ENCODE measurements at places on chromosomes 1 and 21.

- DNase-seq: no peak
Measured at GRCh38 chr1:20150969-20151368, 11.8 kb downstream of the PLA2G2F start.

DNA sequence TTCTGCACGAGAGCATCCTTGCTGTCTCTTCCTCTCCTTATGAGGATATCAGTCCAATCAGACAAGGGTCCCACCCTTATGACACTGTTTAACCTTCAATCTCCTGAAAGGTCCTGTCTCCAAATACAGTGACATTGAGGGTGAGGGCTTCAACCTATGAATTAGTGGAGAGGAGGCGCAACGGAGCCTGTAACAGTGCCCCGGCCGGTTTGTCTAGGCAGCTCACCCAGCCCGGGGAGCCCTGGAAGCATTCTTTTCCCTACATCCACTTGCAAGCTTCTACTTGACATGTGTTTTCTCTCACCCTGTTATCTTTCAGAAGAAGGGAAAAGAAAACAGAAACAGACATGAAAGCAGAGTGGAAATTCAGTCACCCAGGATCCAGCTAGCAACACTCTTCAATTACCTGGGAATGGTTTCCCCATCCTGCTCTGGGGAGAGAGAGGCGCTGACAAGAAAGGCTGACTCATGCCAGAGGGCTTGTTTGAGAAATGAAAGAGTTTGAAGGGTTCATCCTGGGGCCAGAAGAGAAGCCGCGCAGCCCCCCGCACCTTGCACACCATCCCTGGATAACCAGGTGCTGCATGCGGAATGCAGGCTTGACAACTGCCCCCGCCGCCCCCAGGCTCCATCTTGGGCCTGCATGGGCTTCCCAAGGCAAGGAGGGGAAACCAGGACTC lies 394.9 kb downstream of the NPHP4 start:
- DNase-seq: no peak

- no peak for DNase-seq
Measured at GRCh38 chr1:214976665-214977064, 105.9 kb upstream of the KCNK2 start.

GRCh38 chr1:200048244-200048643 lies 20.7 kb downstream of the NR5A2 start:
- no peak for DNase-seq

GRCh38 chr1:158572226-158572625 lies 1.8 kb upstream of the OR6P1 start:
- DNase-seq: no peak

DNA sequence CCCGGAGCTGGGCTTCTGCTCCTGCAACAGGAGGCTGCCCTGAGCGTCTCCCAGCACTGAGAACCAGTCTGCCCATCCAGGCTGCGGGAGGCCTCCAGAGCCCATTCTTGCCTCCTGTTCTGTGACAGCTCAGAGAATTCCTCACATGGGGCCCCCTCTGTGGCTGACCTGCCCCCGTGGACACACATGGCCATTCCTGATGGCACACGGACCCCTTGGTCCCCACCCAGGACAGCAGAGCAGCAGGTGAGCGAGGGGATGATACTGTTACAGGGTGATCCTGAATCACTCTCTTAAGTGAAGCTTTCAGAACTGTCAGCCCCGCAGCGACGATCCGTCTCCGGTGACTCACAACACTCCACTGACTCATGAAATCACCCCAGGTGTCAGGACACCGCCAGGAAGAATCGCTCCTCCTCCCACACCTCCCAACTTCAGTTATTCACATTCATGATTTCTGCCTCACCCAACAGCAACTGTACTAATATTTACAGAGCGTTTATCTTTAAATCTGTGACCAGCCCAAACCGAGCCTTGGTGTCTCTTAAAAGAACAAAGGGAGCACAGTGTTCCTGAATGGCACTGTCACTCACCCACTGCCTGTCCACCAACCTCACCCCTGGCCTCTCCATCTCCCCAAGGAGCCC lies 22.5 kb downstream of the CHD5 start:
- DNase-seq: no peak

GRCh38 chr1:178046591-178047270 lies 47.2 kb upstream of the RASAL2 start:
- no peak for DNase-seq

DNA sequence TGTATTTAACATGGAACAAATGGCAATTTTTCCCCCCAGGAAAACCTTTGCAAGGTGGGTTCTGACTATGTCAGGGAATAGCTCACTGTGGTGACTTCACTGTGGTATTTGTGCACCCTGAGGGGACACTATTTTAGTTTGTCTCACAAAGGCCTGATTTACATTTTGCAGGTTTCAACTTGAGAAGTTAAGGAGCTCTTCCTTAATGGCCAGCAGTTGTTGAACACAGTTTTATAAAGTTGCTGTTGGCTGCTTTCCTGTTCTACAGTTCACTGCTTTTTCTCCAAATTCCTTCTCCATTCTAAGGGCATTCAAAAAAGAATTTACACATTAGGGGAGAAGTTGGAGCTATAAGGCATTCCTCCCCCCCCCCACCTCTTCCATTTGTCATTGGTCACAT lies 4.6 kb downstream of the LAMC1 start:
- DNase-seq: no peak

DNA sequence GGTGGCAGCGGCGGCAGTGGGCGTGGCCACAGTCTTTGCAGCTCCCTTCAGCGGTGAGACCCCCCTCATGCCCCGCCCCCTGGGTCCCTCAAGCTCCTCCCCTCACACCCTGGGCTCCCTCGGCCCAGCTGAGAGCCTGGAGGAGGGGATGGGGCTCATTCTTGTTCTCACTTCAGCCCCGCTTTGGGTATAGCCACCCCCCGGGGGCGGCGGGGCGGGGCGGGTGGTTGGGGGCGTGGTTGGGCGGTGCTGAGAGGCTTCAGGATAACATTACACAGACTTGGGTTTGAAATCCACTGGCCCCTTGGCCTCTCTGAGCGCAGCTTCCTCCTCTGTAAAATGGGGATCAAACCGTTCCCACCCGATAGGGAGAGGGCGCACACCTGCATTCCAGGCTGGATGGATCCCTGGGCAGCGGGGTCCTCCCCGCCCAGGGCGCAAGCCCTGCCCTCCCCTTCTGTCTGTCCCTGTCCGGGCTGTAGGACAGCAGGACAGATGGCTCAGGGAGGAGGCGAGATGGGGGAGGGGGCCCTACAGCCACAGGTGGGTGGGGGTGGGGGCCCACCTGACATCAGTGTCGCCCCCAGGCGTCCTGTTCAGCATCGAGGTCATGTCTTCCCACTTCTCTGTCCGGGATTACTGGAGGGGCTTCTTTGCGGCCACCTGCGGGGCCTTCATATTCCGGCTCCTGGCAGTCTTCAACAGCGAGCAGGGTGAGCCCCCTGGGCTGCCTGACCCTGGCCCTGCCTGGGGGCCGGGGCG lies 5.1 kb downstream of the CLCNKA start:
- DNase-seq: no peak

GRCh38 chr1:59092126-59092525 lies 204.8 kb upstream of the FGGY start:
- DNase-seq: no peak

GRCh38 chr1:59903141-59903754 lies 23.3 kb downstream of the CYP2J2 start:
- DNase-seq: peak; percentile 39

- no peak for DNase-seq
Measured at GRCh38 chr1:42379794-42380585, 602 bp upstream of the RIMKLA start.

DNA sequence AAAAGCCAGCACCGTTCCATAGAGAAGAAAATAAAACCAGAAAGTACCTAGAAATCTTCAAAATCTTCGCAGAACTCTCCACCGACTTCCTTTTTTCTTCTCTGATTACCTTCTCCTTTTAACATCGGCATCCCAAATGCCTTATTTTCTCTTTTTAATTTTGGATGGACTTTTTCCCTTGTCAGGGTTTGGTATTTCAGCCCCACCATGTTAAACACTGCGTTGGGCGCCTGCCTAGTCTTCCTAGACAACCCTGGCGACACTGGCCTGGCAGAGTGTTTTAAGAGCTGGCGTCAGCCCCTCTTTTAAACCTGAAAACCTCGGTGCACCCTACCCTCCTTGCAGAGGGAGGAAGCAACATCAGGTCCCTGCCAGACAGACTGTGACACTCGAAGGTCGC lies 66.0 kb upstream of the EFHD2 start:
- DNase-seq: no peak

- no peak for DNase-seq
Measured at GRCh38 chr1:204509186-204509635, 7.0 kb upstream of the MDM4 start.

- DNase-seq: no peak
Measured at GRCh38 chr1:190175320-190175719, 302.3 kb downstream of the BRINP3 start.

DNA sequence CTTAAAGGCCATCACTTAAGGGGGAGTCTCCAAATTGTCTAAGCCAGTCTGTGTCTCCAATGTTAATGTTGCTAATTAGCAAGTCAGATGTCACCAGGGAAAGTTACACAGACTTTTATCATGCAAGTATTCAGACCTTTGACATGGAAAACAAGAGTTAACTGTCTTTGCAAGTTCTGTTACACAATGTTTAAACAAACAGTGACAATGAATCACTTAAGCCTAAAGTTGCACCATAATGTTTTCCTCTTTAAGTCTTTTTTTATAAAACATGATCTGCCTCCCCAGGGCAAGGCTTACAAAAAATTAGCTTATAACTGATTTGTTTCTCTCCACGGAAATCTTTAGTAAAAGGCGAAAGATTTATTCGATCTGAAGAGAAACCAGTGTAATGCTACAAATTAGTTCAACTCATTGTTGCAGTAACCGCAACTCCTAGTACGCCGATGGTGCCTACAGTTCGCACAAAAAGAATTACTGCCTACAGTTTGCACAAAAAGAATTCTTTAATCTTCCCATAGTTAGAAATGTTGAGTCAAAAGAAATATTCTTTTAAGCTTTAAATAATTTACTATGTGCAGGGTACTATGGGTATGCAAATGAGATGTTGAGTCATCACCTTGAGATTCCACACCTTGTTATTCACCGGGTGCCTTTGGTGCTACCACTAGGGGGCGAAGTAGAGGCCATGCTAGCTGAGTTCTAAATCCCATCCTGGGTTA lies 45.3 kb downstream of the HHAT start:
- DNase-seq: no peak

DNA sequence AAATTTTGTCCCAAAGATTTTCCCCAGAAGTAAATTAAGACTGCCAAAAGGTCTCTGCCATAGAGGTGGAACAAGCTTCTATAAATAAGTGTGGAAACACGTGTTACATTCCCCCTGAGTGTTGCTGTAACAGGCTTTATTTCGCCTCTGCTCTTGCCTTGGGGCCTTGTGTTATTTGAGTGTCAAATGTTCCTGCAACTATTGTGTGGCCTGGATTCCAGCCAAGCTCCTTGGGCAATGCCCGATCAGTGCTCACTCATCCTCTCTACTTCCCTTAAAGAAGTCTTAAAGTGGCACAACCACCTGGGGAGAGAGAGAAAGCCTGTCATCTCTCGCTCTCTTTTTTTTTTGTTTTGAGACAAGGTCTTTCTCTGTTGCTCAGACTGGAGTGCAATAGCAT lies 156.7 kb downstream of the NR5A2 start:
- no peak for DNase-seq

DNA sequence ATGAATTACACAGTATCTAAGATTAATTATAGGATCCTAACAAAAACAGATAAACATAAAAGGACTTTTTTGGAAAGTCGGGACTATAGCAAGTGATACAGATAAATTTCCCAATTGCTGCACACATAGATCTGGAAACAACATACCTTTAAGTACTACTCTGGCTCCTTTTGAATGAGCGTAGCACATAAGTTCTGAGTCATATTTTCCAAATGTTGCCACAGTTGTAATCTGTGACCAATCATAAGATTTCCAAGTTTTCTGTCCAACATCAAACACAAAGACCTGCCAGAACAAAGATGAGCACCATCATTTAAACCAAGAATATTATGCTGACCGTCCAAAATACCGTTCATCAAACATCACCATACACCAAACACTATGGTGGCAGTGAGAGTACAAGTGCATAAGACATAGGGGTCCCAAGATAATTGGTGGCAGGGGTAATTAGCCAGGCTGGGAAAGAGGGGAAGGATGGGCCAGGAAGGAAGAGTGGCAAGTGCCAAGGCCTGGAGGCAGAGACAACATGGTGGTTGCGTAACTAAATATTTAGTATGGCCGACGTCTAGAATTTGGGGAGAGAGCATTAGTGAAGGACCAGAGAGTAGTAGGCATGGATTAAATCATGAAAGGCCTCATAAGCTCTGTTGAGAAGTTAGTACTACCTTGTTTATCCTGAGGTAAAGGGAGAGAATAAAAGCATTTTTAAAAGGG lies 3.6 kb downstream of the CTBS start:
- no peak for DNase-seq

DNA sequence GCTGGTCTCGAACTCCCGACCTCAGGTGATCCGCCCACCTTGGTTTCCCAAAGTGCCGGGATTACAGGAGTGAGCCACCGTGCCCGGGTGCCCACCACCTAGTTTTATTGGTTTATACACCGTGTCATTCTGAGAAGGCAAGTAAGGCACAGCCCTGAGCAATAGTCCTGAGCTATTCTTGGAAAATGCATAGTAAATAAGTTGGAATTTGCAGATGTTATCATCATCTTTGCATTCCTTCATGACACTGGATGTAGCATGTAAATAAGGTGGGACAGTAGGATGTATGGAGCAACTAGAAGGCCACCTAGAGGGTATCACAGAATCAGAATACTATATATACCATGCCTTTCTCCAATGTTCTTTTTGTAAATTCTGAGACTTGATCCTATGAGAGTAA lies 11.0 kb downstream of the TOR1AIP2 start:
- no peak for DNase-seq

GRCh38 chr1:115301438-115302020 lies 36.5 kb downstream of the NGF start:
- DNase-seq: no peak

- peak; percentile 38 for DNase-seq
Measured at GRCh38 chr1:228082918-228083870, 686 bp downstream of the ARF1 start.

- DNase-seq: no peak
Measured at GRCh38 chr1:28602536-28603439, 10.7 kb downstream of the RAB42 start.

DNA sequence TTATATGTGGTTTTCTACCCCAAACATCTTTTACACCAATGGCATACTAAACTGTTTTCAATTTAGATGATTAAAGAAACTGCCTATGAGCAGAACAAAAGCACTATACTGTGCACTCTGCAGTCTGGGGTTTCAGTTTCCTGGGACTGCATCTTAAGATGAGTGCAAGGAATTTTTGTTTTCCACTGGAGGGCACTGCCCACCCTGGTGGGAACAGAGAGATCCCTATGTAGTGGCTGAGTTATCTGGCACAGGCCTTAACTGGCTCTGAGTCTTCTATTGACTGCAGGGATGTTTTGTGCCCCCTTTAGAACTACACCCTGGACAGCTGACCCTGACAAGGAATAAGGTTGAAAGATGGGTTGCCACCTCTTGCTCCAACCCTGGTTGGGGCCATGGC lies 12.0 kb downstream of the PROK1 start:
- no peak for DNase-seq

GRCh38 chr21:26389971-26390641 lies 183.0 kb downstream of the CYYR1 start:
- no peak for DNase-seq

DNA sequence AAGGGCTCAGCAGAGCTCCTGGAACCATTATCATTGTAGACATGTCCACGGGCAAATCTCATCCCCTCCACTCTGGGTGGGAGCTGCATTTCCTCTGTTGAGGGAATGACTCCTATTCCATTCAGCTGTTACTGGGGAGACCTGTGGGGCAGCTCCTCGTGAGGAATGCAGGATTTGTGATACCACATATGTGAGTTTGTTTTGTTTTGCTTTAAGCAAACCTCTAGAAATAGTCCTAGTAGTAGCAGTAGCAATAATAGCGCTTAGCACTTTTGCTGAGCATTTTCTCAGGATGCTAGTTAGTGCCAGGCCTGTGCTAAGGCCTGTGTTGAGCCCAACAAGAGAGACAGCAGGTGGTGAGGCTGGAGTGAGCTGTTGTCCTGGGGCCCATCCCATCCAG lies 10.8 kb downstream of the OLIG1 start:
- DNase-seq: no peak

Data from natural killer cell (primary cell).